ENCODE measurements at places on chromosomes 2 and 18.

DNA sequence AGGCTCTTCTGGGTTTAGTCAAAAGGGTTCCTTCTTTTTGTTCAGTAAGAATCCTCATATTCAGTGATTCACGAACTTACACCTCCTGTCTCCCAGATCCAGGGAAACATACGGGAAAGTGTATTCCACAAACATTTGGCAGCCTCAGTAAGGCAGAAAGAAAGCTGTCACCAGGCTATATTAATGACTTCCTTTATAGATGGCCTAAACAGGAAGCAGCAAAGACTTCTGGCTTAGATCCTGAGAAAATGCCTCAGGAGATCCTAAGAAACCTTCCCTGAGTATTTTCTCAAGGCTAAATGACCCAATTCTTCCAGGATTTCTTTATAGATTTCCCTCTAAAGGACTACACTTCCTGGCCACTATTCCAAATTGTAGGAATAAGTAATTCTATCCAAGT lies 1995.5 kb upstream of the CELF4 start:
- no peak for DNase-seq

DNA sequence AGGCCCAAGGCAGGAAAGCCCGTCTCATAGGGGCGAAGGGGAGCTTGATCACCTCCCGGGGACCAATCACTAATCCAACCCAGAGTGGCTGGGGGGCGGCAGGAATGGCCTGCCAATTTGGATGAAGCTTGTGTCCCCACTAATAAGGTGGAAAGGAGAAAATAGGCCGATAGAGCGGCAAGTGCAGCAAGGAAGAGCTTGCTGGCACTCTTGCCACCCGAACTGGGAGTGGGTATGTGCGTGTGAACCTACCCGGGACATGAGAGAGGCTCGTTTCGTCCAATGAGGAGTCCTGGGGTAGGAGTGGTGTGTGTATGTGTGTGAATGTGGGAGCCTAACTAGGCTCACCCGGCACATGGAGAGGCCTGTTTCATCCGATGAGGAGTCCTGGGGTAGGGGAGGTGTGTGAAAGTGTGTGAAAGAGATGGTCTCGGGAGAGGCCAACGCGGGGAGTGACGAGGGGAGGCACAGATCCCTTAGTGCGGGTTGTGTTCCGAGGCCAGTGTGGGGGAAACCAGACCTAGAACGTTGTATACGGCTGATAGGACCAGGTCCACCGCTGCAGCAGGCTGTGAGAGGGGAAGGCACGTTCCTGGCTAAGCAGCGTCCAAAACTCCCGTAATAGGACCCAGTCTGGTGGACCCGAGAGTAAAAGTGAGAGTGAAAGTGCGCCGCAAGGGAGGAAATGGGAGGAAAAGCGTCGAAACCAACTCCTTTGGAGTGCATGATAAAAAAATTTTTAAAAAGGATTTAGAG lies 47.1 kb upstream of the SELENOI start:
- no peak for DNase-seq

DNA sequence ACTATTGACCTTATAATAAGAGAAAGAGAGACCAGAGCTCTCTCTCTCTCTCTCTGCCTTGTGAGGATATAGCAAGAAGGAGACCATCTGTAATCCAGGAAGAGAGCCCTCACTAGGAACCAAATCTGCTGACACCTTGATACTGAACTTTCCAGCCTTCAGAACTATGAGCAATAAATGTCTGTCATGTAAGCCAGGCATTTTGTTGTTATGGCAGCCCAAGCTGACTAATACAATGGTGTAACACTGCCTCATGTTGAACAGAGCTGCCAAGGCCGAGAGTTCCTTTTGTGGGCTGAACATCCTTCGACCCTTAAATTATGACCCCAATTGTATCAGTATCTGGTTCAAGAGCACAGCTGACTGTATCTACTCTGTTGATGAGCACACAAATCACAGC lies 108.0 kb downstream of the LRRC30 start:
- DNase-seq = no peak

DNA sequence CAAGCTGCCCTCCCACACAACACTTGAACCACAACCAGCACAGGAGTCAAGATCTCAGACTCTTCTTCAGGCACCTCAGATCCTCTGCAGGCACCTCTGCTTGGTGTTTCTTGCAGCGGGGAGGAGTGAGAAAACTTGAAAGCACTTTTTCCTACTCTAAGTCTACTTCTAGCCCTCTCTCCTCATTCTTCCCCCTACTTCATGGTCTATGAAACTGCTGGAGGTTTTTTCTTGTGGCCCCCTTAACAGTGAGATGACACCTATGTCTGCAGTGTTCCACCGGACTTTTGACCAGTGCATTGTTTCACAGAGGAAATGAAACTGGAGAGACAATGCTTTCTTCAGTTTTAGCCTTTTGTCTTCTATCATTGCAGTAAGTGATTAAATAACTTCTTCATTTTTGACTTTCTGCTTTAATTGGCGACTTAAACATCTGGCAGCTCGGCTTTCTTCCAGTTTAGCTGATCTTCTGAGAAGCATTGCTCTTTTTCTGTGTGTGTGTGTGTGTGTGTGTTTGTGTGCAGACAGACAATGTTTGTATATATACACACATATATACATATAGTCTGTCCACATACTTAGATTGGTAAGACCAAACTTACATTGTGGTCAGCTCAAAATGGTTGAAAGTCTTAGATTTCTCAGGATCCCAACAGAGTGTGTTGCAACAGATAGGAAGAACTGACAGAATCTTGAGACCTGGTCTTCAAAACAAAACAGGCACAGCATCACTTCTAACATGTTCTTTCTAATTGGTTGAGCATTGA lies 1474.0 kb upstream of the TMEFF2 start:
- DNase-seq = no peak

- no peak for DNase-seq
Measured at GRCh38 chr2:38743672-38744398, 7.3 kb downstream of the SRSF7 start.

GRCh38 chr2:6139916-6140315 lies 447.7 kb downstream of the SOX11 start:
- no peak for DNase-seq

DNA sequence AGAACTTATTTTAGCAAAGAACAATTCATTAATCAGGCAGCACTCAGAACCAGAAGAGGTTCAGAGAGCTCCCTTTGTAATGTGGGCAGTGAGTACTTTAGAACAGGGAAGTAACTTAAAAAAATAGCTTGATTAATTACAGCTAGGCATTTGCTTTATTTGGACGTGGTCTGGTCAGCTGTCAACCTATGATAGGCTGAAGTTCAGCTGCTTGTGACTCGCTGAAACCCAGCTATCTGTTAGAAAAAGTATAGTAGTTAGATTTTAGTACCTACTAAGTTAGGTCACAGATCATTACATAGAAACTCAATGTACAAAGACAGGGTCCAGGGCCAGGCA lies 40.0 kb downstream of the PKDCC start:
- DNase-seq = no peak

DNA sequence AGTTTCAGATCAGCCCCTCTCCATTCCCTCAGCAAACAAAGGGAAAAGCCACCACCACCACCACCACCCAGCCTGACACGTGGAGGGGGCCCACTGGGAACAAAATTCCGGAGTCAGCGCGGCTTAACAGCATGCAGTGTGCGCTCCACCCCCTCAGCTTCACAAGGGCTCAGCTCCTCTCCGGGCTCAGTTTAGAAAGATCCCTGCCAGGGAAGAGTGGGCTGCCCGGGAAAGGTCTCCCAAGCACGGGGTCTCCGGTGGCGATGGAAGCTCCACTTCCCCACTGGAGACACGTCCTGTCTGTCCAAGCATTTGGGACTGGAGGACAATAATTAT lies 55.7 kb downstream of the SNORC start:
- DNase-seq = no peak

DNA sequence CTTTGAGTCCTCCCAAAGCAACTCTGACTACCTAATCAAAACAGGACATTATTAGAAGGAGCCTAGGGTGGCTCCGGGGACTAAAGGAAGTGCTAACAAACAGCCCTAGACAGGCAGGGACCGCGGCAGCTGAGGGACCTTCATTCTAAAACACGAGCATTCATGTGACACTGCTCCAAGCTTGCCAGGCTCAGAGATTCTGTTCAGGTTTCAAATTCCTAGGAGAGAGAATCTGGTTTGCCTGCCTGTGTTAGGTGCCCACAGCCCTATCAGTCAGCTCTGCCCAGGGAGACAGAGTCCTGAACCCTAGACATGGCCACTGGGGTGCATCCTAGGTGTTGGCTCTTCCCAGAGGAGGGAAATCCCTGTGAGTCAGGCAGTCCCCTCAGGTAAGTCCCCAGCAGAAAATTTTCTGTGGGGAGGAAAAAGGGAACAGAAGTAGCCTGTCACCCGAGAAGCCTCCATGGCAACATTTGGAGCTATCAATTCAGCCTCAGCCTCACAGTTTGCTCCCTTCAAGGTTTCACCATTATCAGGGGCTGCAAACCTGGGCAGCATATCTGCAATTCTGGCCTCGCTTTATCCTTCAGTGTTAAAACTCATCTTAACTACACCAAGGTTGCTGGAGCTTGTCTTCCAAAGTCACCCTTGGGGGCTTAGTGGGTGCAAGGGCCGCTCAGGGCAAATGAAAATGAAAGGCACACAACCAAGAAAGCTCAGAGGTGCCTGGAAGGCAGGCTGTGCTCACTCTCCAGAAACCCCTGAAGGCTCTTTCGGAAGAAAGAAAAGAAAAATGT lies 28.6 kb downstream of the PCBP1 start:
- DNase-seq = no peak

DNA sequence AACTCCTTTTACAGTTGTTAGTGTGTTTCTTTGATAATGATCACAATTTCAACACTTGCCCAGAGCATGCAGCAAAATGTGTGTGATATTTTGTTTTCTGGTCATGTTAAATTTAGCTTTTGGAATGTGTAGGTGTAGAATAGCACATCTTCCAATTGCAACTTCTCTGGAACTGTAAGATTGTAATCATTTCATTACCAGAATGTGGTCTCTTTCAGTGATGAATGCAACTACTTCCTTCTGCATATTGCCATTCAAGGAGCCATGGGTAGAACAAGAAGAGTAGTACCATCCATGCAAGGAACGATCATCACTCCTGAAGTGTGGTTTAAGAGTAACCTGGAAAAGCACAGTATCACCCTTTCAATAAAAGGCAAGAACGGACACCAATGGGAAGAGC lies 548.8 kb upstream of the ZNF804A start:
- DNase-seq = no peak

- DNase-seq = no peak
Measured at GRCh38 chr2:56713161-56713676, 529.4 kb downstream of the CCDC85A start.

DNA sequence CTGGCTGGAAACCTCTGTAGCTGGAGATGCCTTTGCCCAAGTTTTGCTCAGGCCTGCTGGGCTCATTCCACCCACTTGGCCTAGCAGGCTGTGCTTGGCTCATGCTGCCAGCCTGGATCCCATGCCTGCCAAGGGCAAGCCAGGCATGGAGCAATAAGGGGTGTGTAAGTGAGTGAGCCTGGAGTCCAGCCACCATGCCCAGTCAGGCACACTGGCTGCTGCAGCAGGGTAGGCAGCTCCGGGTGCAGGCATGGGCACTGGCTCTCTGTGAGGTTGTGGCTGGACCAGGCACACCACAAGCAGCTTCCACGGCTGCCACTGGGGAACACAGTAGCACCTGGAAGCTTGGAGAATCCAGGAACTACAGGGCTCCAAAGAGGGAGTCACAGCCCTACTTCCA lies 147.7 kb upstream of the HS6ST1 start:
- DNase-seq = no peak

Measured in NCI-H2171 (cell line).